ENCODE measurements at places on chromosomes 1 and 21.

- DNase-seq, result no peak
These were observed 134.7 kb upstream of the TNR start for GRCh38 chr1:175877939-175878737.

- DNase-seq, result no peak
These were observed 634.8 kb downstream of the MATN1 start for GRCh38 chr1:30088594-30088993.

DNA sequence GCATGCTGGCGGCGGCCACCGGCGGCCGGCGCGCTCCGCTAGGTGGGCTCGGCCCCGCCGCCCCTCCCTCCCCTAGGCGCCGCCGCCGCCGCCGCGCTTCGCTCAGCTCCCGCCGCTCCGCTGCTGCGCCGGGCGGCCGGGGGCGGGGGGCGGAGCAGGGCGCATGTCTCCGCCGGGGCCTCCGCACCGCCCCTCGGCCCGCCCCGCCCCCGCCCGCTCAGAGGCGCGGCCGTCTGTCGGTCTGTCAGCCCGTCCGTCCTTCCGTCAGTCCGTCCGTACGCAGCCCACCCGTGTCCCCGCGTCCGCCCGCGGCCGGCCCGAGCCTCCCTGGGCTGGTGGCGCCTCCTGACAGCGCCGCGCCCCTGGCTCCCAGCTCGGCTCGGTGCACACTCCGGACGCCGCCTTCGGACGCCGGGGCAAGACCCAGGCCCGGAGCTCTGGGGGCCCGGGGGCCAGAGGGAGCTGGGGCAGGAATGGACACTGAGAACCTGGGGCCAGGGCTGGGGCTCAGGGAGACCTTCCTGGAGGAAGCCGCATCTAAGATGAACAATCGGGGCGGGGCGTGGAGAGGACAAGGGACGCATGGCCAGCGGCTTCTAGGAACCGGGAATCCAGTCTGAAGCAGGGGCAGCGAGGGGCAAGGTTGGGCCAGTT lies at the start of gene GPR153:
Gene GPR153, minus strand, starts transcription at position 138 of the 654 bp plus-strand sequence. CDS start 6,193 bp downstream, outside the sequence.
- DNase-seq, result no peak

DNA sequence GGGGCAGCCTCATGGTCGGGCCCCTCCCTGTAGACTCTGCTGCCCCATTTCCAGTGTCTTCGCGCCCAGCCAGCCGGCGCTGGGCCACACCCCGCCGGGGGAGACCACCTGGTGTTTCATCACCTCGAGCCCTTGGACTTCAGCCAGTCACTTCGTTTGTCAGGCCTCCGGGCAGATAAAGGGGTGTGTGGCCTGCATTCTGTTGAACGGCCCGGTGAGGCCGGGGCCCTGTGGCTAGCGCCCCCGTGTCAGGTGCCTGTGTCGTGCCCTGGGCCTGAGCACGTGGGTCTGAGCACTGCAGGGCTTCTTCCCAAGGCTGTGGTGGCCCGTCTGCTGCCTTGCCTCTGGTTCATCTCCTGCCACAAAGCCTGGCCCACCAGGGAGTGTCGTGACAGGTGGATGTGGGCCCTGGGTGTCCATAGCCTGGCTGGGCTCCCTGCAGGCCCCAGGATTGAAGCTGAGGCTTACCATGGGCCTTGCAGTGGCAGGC lies 65.2 kb upstream of the DIP2A start:
- DNase-seq, result no peak

DNA sequence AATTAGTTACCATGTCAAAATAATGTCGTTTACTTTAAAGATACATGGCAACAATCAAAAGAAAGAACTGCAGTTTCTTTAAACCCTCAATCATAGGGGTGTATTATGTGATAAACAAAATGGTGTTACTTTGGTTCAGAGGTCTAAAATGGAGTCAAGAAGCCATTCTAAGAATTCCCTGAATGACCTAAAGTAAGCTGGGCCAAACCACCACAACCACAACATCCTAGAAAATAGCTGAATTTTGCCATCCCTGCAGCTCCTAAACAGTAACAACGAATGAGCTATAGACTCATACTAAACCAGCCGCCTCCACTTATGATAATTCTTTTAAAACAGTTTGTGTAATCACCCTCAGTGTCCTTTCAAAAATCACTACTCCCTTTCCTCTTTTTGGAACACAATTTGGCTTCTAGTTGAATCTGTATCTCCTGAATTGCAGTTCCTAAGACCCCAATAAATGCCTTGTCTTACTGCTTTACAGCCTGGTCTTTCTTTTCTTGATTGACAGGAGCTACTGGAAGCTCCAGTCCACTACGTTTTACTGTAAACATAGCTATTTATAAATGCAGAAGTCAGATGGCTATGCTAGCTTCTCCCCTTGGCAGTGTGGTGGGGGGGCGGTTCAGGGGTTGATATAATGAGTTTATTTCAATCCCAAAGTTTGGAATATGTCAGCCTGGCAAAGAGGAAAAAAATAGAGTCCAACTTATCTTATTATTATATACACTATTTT lies 84.3 kb downstream of the PLPPR4 start:
- DNase-seq, result no peak

GRCh38 chr1:216984536-216984935 lies 261.3 kb upstream of the ESRRG start:
- no peak for DNase-seq

DNA sequence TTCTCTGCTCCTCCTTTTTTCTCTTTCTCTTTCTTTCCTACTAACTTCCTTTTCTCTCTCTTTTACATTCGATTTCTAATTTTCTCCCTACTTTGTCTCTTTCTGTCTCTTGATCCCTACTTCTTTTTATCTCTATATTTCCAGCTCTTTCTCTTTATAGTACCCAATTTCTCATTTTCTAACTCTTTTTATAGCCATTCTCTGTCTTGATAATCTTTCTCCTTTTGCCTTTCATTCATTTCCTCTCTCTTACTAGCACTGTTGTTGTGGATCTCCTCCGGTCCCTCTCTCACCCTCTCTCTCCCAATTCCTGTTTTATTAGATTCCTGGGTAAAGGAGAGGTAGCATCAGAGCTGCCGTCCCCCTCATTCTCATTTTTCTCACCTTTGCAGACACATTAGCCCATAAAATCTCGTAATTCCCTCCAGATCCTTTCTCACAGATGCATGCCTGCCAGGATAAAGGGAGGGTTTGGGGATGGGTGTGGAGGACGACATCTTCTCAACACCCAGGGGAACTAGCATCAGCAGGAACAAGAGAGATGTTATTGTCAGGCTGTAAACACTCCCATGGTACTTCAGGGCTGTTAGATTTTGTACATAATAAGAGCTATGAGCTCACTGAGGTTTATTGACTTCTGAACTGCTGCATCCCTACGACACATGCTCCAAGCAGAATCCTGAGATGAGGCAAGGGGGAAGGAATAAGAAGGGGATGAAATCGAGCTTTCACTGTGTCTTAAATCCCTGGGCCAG lies 159.0 kb upstream of the GALNT2 start:
- DNase-seq, result no peak

- no peak for DNase-seq
These were observed 120.5 kb upstream of the DAB1 start for GRCh38 chr1:57544345-57544744.

DNA sequence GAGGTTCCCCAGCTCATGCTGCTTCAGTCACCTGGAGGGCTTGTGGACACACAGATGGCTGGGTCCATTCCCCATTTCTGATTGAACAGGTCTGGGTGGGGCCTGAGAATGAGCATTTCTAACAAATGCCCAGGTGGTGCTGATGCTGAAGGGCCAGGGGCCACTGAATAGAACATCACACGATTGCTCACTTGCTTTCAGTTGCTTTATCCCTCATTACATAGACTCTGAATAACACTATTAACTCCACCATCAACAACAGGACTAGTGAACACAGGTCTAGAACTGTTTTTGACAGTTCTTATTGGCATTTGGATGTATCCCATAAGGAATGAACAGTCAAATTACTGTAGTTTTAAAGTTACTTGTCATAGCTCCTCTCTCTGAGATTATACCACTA lies 12.1 kb downstream of the TRAPPC10 start:
- DNase-seq, result no peak

DNA sequence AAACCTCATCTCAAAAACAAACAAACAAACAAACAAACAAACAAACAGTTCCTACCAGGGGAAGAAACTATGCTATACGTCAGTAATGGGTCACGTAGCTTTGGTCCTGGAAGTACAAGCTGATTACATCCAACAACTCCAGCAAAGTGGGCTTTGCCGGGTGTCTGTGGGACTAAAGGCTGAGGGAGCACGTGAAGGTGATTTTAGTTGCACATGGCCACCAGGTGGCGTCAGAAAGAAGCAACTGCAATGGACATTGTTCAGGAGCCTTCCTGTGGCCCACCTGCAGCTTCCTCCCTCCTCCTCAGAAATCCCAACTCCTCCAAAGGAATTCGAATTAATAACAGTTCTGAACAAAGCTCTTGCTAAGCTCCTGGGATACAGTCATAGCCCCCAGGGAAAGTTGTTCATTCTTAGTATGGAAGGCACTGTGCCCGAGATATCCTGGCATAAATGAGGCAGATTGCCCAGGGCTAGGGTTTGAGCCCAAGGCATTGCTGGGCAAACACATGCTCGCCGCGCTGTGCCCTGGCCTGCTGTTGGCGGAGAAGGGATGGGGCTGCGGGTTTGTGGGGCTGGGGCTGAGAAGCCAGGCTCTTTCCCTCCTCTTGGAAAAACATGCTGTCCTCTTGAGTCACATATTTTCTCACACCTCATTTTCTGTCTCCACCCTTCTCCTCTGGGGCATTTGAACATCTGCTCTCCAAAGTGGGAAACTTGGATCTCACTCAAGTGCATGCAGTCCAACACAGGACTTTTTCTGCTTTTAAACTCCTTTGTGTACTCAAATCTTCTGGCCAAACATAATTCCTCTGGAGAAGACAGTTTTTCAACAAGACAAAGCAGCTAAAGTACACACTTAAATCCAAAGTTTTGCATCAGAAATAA lies 28.6 kb downstream of the AKNAD1 start:
- no peak for DNase-seq

DNA sequence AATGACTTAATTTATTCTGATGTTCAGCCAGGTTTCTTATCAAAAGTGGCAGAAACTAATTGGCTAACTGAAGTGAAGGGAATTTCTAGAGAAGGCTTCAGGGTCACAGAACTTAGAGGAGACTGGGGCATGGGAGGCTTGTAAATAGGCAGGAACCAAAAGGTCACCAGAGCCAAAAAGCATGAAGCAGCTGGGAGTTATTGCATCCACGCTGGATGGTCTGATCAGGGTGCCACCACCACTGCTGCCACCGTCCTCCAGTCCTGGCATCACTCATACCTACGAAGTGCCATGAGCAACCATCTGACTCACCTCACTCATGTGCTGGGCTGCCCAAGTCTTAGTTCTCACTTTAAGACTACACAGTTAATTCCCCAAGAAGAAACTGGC lies 82.5 kb upstream of the DPH5 start:
- no peak for DNase-seq

DNA sequence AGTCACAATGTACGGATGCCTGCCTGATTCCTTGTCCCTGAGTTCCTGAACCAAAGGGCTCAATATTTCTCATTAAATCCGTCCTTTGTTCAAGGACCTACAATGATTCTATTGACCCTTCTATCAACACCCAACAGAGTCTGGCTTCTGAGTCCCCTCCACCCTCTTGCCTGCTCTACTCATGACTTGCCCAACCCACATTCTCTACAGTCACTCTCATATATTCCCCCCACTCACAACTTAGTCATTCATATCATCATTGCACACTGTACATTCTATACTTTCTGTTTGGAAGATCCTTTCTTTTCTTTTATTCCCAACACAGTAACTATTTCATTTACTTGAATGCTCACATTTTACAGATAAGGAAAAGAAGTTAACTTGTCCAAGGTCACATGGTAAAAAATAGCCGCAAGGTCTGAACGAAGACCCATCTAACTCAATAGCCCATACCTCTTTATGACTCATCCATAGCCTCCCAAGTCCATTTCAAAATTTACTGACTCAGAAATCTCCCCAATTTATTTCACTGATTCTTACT lies 3.6 kb downstream of the OTUD7B start:
- no peak for DNase-seq

GRCh38 chr1:10189659-10190058 lies 20.7 kb upstream of the KIF1B start:
- DNase-seq, result no peak

- DNase-seq, result no peak
These were observed 36.1 kb upstream of the CHIT1 start for GRCh38 chr1:203265541-203265940.

DNA sequence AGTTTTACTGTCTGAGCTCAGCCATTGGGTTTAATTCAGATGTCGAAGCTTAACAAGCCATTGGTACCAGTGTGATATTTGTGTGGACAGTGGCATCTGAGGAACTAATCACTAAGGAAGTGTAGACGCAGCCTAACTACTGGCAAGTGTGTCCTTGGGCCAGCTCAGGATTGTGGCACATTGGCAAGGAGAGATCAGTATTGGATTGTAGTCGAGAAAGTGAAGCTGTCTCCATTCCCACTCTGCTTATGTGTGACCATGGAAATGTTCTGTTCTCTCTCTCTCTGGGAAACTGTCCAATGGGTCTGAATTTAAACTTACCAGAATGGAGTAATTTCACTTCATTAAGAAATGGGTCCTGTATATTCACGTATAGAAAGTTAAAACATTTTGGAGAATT lies 112.2 kb downstream of the ITSN1 start:
- DNase-seq, result no peak

DNA sequence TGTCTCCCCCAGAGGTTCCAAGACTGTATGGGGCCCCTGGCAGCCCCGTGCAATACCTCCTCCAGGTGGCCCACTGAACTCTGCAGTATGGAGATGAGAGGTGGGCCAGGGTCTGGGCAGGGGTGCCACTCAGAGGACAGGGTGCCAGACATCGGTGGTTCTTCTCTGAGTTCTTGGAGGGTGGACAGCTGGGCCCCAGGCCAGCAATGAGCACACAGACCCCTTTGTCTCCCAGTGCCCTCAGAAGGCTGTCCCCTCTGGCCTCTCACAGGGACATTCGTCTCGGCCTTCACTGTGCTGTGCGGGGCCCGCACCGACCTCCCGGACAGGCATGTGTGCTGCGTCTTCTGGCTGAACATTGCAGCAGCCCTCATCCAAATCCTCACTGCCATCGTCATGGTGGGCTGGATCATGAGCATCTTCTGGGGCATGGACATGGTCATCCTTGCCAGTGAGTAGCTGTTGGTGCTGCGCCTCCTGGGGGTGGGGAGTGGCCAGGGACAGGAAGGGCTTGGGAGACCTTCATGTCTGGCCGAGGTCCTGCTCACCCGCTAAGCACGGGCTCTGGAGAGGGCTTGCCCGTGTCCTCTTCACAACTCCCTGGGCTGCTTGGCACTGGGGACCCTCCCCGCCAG lies 48.1 kb downstream of the STUM start:
- no peak for DNase-seq
